Transverse colon (tissue), 4 donors: ENCODE measurements at places on chromosomes 5 and 9.

GRCh38 chr5:92779536-92779935 is 801.5 kb downstream of the NR2F1-AS1 start:
- H3K27me3 ChIP-seq, result no peaks in the 10 kb centered on the region
- no peak overlapping the region for H3K27ac ChIP-seq
- no peaks in the 10 kb centered on the region for H3K36me3 ChIP-seq
- no peak overlapping the region for H3K4me3 ChIP-seq
- H3K4me1 ChIP-seq, result no peaks in the 10 kb centered on the region
- no peak for DNase-seq

- no peaks in the 10 kb centered on the region for H3K36me3 ChIP-seq
- no peak overlapping the region for H3K27ac ChIP-seq
- H3K4me3 ChIP-seq, result no peak overlapping the region
- H3K4me1 ChIP-seq, result no peaks in the 10 kb centered on the region
Measured at GRCh38 chr5:7917130-7918123, 48.5 kb downstream of the MTRR start.

GRCh38 chr9:12794101-12794799 is 19.4 kb downstream of the LURAP1L start:
- no peaks in the 10 kb centered on the region for H3K27me3 ChIP-seq
- DNase-seq, result no peak
- H3K4me3 ChIP-seq, result no peak overlapping the region
- H3K27ac ChIP-seq, result peak overlapping the region; percentile 6
- no peaks in the 10 kb centered on the region for H3K36me3 ChIP-seq

DNA sequence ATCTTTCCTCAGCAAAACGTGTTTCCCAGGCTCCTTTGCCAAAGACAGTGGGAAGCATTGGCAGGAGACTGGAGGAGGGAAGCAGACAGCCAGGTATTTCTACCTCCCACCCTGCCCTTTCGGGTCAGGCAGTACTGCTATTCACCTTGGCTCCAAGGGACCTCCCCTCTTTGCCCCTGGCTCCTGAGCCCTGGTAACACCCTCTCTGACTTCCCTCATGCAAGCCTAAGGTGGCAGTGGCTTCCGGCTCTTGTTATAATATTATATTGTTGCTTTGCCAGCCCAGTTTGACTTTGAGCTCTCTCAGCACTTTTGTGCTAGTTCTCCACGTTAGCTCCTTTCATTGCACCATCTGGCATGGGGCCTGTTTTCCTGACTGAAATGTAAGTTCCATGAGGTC is 81.6 kb upstream of the IFNK start:
- H3K4me3 ChIP-seq, result no peak overlapping the region
- no peaks in the 10 kb centered on the region for H3K27me3 ChIP-seq
- peaks cover 3% of the 10 kb centered on the region for H3K4me1 ChIP-seq

- no peaks in the 10 kb centered on the region for H3K36me3 ChIP-seq
- peaks cover 22% of the 10 kb centered on the region for H3K4me1 ChIP-seq
- no peaks in the 10 kb centered on the region for H3K27me3 ChIP-seq
- H3K4me3 ChIP-seq, result no peak overlapping the region
Measured at GRCh38 chr5:135402031-135402430, 3.0 kb upstream of the MACROH2A1 start.
